Stimulated activated CD4-positive, alpha-beta T cell treated with anti-CD3 and anti-CD28 coated beads, Interleukin-4, amount 100 ng/mL, for 1 hour (primary cell): ENCODE measurements at places on chromosomes 7 and 10.

DNA sequence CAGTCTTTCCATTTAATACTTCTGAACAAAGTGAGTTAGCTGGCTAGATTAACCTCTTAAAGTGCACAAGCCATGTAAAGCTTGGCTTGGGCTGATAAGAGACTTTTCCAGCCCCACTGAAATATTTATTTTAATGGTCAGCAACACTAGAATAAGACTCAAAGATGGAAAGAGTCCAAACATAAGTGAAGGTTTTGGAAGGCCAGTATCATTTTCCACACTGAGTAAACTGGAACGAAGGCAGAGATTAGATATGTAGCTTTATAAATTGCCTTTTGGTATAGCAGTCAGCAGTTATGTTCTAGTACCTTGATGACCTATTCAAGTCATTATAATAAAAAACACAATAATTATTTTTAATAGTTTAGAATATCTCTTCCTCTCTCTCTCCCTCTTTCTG is 102.2 kb downstream of the HDAC9 start:
- DNase-seq: no peak

GRCh38 chr7:139745678-139746143 is 32.1 kb downstream of the HIPK2 start:
- no peak for DNase-seq

- DNase-seq: no peak
Measured at GRCh38 chr7:112157072-112157471, 49.1 kb downstream of the DOCK4 start.

DNA sequence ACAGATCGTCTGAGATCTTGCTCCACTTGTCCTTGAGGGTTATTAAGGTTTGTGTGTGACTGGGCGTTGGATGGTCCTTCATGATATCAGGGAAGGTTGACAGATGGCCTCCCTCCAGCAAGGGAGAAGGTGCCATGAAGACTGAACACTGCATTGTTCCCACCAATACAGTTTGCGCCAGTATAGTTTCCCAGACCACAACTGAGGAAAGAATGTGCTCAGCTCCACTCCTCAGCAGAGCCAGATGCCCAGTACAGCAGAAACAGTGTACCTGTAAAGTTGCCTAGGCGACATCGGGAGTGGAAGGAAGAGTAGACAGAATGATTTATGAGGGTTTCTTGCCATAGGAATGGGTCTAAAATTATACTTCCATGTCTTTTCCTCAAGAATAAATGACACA is 137.5 kb downstream of the ST7 start:
- no peak for DNase-seq

DNA sequence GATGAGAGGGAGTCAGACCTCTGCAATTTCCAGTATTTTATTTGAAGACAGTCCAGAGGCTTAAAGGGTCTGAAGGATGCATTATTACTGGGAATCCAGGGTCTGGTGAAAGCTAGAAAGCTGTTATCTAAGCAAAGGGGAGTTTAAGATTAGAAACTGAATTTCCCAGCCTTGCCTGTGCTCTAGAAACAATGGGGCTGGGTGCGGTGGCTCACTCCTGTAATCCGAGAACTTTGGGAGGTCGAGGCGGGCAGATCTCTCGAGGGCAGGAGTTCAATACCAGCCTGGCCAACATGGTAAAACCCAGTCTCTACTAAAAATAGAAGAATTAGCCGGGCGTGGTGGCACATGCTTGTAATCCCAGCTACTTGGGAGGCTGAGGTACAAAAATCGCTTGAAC is 71.5 kb upstream of the ANLN start:
- DNase-seq: no peak
